Muscle of back (tissue), 13 donors: ENCODE measurements at places on chromosomes 5 and 9. TPM values are rescaled to one million over a fixed set of nuclear protein-coding genes. Genes with fewer than 3 reads are reported as not detected.

FIBCD1 gene
- not detected for polyA plus RNA-seq

GFI1B gene
- 0.39 TPM for polyA plus RNA-seq

PARP8 gene
- 4.7 TPM for polyA plus RNA-seq

F2RL2 gene
- 3.6 TPM for polyA plus RNA-seq

GNE gene
- polyA plus RNA-seq, result 13.8 TPM

FOXD4L4 gene
- 0.12 TPM for polyA plus RNA-seq

ROPN1L gene
- polyA plus RNA-seq, result not detected

TAF11L13 gene
- not detected for polyA plus RNA-seq

ARHGEF37 gene
- 4.0 TPM for polyA plus RNA-seq

GFRA3 gene
- 6.4 TPM for polyA plus RNA-seq

BTNL3 gene
- polyA plus RNA-seq, result not detected

TERT gene
- not detected for polyA plus RNA-seq

NRG2 gene
- polyA plus RNA-seq, result 1.8 TPM

- peak; percentile 71 for DNase-seq
Observed at GRCh38 chr5:166349046-166349445, 1942.4 kb upstream of the WWC1 start.

DNA sequence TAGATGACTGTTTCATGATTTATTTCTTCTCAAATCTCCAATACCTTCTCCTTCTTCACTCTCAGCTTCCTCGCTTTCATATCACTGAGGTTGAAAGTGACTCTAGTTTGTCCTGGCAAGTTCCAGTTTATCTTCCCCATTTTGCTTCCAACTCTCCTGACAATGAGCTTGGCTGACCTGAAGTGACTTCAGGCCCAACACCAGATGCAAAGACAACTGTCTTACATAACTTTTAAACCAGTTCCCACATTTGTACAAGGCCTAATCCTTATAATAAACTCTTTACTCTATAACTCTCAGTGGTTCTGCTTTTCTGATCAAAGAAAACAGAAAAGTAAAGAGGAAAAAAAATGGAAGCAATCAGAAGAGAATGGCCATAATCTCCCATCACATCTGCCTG lies 22.0 kb downstream of the GNG10 start:
- no peak for DNase-seq

- no peak for DNase-seq
Observed at GRCh38 chr5:127609011-127609410, 39.9 kb upstream of the CTXN3 start.

- no peak for DNase-seq
Observed at GRCh38 chr9:124652615-124653393, 118.3 kb downstream of the NR6A1 start.

- DNase-seq, result no peak
Observed at GRCh38 chr5:88938488-88938887, 55.5 kb upstream of the MEF2C start.

DNA sequence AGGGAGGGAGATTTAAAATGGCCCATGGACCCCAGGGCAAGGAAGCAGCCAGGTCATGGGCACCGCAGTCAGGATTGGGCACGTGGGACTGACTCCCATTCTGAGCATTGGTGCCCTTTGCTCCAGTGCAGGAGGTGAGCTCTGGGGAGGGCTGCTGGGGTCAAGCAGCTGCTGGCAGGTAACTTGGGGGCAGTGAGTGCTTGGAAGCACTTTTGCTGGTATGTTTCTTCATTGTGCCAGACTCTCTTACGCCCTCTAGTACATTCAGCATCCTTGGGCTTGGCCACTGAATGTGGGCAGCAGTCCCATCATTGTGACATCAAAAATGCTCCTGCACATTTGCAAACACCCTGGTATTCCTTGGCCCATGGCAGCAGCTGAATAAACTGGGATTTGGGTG lies 32.7 kb downstream of the PRRC2B start:
- DNase-seq, result no peak

GRCh38 chr9:97528529-97529230 lies 27.2 kb downstream of the TMOD1 start:
- DNase-seq, result no peak

- DNase-seq, result no peak
Observed at GRCh38 chr9:69153707-69154521, 20.2 kb upstream of the TJP2 start.

DNA sequence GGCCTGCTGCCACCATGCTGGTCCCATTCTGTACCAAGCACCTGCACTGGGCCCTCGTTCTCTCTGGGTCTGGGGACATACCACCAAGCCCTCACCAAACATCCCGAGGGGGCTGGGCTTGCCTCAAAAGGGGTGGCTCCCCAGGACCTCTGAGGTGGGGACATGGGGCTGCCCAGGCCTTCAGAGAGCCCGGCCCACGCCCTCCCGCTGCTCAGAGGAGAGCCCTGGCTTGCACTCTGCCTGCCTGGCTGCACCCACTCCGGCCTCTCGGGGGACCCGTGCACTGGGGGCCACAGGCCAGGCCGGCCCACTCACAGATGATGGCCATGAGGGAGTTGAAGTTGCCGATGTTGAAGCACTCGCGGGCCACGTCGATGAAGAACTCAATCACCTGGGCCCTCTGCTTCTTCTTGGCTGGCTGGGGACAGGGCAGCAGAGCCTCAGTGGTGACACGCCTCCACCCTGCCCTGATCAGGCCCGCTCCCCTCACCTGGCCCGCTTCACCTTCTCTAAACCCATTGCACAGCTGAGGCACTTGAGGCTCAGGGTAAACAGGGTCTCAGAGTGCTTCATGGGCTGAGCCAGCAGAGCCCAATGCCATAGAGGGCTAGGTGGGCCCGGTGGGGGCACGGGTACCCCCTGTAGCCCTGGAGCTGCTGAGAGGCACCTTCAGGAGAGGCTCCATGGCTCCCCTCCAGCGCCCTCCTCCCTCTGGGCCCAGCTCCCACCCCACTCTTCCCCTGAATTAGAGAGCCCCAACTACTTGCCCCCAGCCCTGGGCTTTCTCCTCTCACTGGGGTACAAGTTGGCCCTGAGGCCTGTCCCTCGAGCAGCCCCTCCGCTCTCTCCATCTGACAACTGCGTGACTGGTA lies 47.7 kb upstream of the RNF130 start:
- no peak for DNase-seq

DNA sequence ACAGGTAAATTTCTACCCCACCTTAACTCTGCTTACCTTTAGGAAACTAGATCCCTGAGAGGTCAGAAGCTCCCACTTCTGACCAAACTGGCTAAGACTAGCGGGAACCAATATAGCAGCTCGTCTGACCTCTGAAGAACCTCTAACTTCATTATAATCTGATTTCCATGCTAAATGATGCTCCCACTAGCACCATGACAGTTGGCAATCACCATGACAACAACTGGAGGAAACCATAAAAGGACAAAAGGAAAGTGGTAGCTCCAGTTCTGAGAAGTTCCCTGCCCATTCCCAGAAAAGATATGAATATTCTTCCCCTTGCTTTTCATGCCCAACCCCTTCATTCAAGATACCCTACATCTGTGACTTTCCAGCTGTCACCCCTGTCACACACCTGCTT lies 483.3 kb downstream of the CTNND2 start:
- no peak for DNase-seq

GRCh38 chr5:470961-471749 lies 28.2 kb downstream of the EXOC3 start:
- DNase-seq, result no peak

DNA sequence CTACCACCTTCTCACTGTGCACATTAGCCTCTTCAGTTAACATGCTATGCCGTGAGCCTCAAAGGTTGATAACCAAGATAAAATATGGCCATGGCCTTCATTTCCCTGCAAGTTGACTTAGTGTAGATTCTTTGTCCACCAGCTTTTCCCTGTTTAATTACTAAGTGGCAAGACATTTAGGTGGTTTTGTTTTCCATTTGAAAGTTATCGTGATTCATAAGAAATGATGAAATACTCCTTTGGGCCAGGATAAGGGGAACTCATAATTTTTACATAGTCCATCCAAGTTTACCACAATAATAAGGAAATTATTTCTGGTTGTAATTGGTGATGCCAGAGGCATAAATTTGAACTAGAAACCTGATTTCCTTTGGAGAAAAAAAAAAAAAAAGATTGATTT lies 609.6 kb downstream of the TAF11L14 start:
- no peak for DNase-seq

GRCh38 chr5:163347671-163348070 lies 89.7 kb upstream of the CCNG1 start:
- peak; percentile 49 for DNase-seq

DNA sequence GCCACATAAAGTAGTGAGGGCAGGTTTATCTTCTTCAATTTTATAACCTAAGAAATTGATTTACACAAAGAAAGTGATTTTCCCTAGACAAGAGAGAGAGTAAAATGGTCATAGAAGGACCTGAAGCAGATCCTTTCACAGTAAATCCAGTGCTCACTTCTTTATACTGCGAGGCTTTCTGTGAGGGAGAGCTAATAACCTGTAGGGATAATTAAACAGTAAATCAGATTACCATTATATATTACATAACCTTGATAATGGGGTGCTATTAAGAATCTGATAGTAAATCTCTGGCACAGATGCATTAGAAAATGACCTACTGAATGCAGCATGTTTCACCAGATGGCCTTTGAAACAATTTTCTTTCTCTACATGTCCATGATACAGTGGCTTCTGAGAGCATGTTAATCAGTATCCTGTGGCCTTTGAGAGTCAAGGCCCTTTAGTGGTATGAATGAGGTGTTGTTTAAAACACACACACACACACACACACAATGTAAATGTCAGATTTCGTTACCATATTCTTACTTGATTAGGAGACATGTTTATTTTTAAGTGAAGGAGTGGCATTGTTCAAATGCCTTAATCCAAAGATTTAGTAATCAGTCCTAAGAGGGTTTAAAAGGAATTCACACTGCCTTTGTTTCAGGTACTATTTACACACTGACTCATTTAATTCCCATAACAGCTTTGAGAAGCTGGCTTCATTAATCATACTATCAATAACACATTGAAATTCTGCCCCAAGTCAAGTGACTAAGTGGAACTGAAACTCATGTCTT lies 124.7 kb downstream of the ALDH1A1 start:
- no peak for DNase-seq

GRCh38 chr9:99491408-99492158 lies 269.5 kb downstream of the SEC61B start:
- DNase-seq, result peak; percentile 55

DNA sequence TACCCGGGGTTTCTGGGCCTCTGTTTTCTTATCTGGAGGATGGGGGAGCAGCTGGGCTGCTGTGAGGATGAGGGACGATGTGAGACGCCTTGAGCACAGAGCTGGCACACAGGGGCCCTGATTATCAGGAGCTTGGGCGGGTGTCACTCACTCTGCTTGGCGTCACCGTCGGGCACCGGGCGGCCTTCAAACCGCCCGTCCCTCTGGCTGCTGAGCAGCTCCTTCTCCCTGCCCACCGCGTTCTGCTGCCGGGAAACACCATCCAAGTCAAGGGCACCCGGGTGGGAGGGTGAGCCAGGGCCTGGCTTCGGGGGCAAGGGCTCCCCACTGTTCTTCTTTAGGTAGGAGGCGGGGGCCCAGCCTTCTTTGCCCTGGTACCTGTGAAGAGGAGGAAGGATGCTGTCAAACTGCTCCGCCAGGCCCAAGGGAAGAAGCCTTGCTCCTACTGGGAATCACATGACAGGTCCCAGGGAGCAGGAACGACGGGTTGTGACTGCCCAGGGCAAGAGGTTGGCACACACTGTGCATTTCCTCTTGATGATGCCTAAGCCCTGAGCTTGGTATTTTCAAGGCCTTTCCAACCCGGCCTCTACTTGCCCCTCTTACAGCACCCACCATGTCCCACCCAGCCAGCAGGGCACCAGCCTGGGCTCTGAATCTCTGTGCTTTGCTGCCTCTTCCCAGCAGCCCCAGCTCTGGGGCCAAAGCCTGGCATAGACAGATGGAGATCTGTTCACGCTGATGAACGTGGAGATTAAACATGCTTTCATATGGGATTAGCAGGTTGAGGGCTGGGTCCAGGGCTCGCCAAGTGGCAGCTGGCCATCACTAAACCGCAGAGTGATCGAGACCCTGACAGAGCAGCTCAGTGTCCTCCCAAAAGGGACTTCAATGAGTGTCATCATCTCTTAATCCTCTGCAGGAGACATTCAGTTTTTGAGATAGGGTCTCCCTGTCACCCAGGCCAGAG lies 66.9 kb upstream of the UBTD2 start:
- no peak for DNase-seq

DNA sequence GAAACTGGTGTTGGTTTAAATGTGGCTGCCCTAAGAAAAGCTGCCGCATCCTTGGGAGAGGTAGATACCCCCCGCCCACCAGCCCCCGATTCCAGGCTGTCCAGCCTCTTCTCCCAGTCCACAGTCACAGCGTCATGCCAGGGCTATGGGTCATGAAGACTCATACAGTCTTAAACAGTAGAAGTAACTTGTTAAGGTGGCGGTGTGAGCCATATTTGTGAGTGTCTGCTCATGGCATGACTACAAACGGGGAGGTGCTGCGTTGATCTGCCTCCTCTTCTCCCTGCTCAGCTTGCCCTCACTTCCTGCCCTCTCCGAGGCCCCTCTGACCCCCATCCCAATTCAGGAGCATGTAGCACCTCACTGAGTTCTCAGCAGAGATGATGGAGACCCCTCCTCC lies 20.8 kb downstream of the FGD3 start:
- DNase-seq, result no peak

GRCh38 chr5:150406103-150406722 lies 6.5 kb downstream of the CD74 start:
- no peak for DNase-seq

DNA sequence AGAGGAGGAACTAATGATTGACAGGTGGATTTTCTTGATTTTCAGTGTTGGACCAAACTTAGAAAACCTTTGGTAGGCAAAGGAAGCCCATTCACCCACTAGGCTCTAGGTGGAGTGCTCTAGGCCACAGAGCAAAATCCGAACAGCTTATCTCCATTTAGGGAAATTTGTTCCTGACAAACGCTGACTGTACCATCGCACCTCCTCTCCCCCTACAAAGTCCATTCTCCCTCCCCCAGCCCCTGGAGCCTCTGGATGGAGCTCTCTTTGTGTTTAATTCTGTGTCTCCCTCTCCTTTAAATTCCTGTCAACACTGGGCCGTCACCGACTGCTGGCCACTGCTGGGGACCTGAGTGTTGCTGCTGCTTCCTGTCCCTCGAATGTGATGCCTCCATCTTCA lies 350.1 kb upstream of the IRX2 start:
- no peak for DNase-seq

GRCh38 chr5:110177729-110178128 lies 488.0 kb downstream of the MAN2A1 start:
- DNase-seq, result no peak

DNA sequence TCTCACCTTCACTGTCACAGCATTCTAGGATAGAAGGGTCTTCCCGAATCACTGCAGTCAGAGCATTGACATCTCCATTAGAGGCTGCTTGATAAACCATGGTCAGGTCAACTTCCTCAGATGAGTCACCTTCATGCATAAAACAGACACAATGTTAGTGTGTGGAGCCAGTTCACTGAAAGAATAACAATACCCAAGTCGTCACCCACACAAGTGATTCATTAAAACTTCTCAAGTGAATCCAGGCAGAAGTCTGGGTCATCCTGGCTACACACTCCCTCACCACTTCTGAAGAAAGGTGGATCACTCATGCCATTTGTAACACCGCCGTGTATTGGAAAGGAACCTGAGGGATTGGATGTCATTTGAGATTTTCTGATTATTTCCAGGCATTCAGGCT lies 49.6 kb downstream of the ANKRD55 start:
- no peak for DNase-seq
